ENCODE measurements at places on chromosomes 6 and 20. TPM values are rescaled to one million over a fixed set of nuclear protein-coding genes. Genes with fewer than 3 reads are reported as not detected.
A peak's percentile ranks its signal among the peaks of the same experiment; 100 is the strongest.

- no peak for DNase-seq
Observed at GRCh38 chr20:64041781-64042053, 5.7 kb downstream of the C20orf204 start.

GRCh38 chr20:21399005-21399475 is 1.7 kb upstream of the NKX2-4 start:
- DNase-seq, result no peak

DNA sequence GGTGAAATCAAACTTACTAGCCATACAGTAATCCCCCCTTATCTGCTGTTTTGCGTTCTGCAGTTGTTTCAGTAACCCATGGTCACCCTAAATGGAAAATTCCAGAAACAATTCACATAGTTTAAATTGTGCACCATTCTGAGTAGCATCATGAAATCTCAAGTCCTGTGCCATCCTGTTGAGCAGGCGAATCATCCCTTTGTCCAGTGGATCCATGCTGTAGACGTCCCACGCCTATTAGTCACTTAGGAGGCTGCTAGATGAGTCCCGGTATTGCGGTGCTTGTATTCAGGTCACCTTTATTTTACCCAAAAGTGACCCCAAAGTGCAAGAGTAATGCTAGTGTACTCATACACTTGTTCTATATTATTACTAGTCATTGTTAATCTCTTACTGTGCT is 46.4 kb downstream of the HECA start:
- no peak for DNase-seq

Gene SAMD5
- polyA plus RNA-seq, result not detected

DNA sequence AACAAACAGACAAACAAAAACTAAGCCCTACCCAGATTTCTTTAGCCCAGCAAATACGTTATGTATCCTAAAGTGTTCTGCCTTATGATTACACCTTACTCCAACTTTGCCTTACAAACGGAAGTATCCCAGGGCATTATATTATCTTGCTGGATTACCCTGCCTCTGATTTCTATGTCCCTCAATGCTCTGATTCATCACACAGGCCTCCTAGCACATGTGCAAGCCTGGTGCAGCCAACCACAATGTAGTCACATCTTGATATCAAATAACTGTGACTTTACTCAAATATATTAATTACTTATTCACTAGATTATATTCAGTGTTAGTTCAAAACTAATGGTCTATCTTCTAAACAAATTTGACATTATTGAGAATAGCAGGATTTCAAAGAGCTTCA is 598.6 kb downstream of the TBC1D32 start:
- no peak for DNase-seq

GRCh38 chr20:45138561-45139300 is 14.5 kb upstream of the WFDC12 start:
- DNase-seq, result peak; percentile 43

- no peak for DNase-seq
Observed at GRCh38 chr6:8389036-8389818, 46.1 kb downstream of the SLC35B3 start.

GRCh38 chr6:153852481-153852880 is 186.6 kb upstream of the OPRM1 start:
- DNase-seq, result no peak

DNA sequence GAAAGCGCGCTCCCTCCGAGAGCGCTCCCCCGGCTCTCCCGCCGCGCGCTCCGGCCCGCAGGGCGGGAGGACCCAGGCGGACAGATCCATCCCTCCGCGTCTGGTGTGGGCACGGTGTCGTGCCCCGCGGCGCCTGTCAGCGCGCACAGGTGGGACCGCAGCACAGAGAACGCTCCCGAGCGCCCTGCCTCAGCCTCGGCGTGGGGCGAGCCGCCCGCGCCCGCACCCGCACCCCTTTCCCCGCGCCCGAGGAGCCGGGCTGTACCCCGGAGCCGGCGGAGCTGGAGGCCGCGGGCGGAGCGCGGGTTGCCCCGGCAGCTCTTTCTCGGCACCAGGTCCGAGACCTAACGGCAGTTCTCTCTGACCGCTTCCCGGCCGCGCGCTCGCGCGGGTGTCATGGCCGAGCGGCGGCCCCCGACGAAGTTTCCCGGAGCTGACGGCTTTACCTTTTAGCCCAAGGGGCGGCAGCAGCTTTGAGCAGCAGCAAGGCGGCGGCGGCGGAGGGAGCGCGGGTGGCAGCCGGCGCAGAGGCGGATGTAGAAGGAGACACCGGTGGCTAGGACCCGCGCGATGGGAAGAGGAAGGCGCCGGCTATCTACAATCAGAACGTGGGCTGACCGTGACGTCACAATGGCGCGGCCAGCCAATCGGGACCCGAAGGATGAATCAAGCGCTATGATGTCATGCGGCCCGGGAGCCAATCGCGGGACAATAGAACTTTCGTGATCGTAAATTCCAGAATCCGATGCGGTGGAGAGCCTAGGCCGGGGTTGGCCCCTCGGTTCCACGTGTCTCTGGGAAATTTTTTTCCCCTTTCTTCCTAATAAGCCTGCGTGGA is at the start of gene ELOVL5:
TSS of gene ELOVL5 (minus strand) at position 580 of the 838 bp plus-strand sequence. CDS start 53,251 bp downstream, outside the sequence.
- peak; percentile 99 for DNase-seq

- no peak for DNase-seq
Observed at GRCh38 chr20:38125157-38126056, 39.7 kb downstream of the TGM2 start.

DNA sequence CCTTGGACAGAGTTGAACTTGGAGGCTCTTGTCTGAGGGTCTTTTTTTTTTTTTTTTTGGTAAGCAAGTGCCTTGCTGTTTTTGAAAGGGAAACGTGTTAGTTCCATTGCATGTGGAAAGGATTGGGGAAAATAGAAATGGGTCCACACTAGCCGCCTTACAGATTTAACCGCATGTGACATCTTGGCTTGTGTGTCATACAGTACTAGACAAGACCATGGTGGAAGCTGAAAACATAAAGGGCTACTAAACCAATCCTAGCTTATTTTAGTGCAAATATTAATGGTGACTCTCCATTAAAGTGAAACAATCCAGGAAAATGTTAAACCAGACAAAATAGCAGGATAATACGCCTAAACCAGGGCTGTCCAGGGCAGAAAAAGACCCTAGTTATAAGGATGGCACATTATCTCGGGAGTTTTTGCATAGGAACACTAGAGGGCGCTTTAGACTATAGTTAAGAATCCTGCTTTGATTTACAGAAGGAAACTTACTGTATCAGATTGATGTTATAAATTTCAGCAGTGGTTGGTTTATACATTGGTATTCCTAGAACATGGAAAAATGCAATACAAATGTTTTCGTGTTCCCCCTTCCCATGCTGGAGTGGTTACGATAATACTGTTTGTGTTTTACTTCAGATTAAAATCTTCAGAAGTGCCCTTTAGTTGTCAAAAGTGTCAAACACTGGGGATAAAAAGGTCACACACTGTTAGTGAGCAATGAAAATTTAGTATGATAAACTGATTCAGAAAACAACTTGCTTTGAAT is 59.8 kb upstream of the DEK start:
- peak; percentile 72 for DNase-seq

Gene OR2B6
- not detected for polyA plus RNA-seq

GRCh38 chr20:50412069-50412468 is 98.1 kb upstream of the PTPN1 start:
- no peak for DNase-seq

Gene KIZ
- 15.4 TPM for polyA plus RNA-seq

Gene ECT2L
- polyA plus RNA-seq, result not detected

- DNase-seq, result peak; percentile 83
Observed at GRCh38 chr6:52399511-52400312, 20.4 kb upstream of the EFHC1 start.

Gene PLA2G7
- not detected for polyA plus RNA-seq

Gene PDE7B
- 3.1 TPM for polyA plus RNA-seq

DNA sequence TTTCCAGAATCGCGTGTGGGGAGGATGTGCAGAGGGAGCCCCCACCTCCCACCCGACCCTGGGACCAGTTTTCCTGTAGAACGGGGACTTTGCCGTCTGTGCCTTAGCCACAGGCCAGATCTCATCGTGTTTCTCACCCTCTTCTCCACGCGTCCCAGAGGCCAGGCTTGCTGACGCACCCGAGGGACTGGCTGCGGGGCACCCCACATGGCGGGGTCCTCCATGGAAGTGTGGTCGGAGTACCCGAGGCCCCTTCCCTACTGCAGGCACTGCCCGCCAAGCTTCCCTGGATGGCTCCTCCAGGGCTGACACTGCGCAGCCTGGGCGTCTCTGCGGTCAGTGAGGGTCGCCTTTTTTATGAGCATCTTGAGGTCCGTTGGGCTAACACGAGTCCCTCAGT is 346.5 kb downstream of the CDH4 start:
- DNase-seq, result no peak

DNA sequence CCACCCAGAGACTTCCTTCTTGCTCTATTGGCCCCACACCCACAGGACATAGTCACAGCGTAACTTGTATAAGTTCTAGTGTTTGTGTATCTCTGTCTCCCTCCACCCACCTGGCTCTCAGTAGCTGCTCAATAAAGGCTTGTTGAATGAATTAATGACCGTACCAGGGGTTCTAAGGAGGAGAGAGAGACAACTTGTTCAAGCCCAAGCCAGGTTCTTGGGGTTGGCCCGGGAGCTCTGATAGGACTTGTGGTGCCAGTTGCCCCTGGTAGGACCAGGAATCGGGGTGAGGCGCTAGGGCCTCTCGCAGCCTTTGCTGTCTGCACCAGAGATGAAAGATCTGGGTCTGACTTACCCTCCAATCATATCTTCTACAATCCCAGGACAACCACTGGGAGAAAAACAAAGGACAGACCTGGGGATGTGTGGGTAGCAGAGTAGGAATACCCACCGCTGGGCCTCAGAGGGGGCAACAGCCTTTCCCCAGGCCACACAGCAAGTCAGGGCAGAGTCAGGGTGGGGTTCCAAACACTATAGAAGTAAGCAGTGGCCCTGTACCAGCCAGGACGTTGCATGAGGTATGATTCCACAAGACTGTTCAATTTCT is 5.3 kb upstream of the TGM2 start:
- no peak for DNase-seq

GRCh38 chr6:3635482-3635881 is 116.0 kb downstream of the PXDC1 start:
- DNase-seq, result no peak
